Renal cortex interstitium (tissue), 15 donors: ENCODE measurements at places on chromosomes 4 and X. TPM values are rescaled to one million over a fixed set of nuclear protein-coding genes. Genes with fewer than 3 reads are reported as not detected.

The ZFP92 gene
- polyA plus RNA-seq, result 1.5 TPM

The UGT2B17 gene
- not detected for polyA plus RNA-seq

The KIAA1210 gene
- 1.7 TPM for polyA plus RNA-seq

The ADGRG2 gene
- 17.5 TPM for polyA plus RNA-seq

The RAI2 gene
- polyA plus RNA-seq, result 12.9 TPM

The TMEM271 gene
- polyA plus RNA-seq, result 0.04 TPM

The AMOT gene
- polyA plus RNA-seq, result 75.5 TPM

The ALPK1 gene
- 10.1 TPM for polyA plus RNA-seq

The PPID gene
- 83.3 TPM for polyA plus RNA-seq

The UGT2B15 gene
- not detected for polyA plus RNA-seq

The ANKRD17 gene
- 81.6 TPM for polyA plus RNA-seq

The ZNF732 gene
- polyA plus RNA-seq, result 3.7 TPM

The WNK3 gene
- polyA plus RNA-seq, result 5.2 TPM

The MGAT4D gene
- polyA plus RNA-seq, result not detected

The HTN1 gene
- polyA plus RNA-seq, result not detected

The HSFX2 gene
- 1.1 TPM for polyA plus RNA-seq

The LIMCH1 gene
- 108 TPM for polyA plus RNA-seq

The RTL5 gene
- 21.4 TPM for polyA plus RNA-seq

The GAGE12E gene
- not detected for polyA plus RNA-seq

The CFAP47 gene
- polyA plus RNA-seq, result 0.82 TPM

The MAGEB1 gene
- not detected for polyA plus RNA-seq

The ZNF157 gene
- polyA plus RNA-seq, result 1.0 TPM

The SSX2B gene
- not detected for polyA plus RNA-seq

The TLL1 gene
- polyA plus RNA-seq, result 1.6 TPM

The TREX2 gene
- 0.75 TPM for polyA plus RNA-seq

The MXRA5 gene
- 5.9 TPM for polyA plus RNA-seq

The GRID2 gene
- polyA plus RNA-seq, result 3.3 TPM

The HMGB2 gene
- 310 TPM for polyA plus RNA-seq

The BST1 gene
- 15.2 TPM for polyA plus RNA-seq

The SPANXN3 gene
- not detected for polyA plus RNA-seq

The TLR10 gene
- polyA plus RNA-seq, result 0.57 TPM

The F9 gene
- not detected for polyA plus RNA-seq

The BEX1 gene
- polyA plus RNA-seq, result 57.1 TPM

The NPNT gene
- 187 TPM for polyA plus RNA-seq

The CYSLTR1 gene
- 2.1 TPM for polyA plus RNA-seq
